ENCODE measurements at places on chromosomes 7 and 10.
A peak's percentile ranks its signal among the peaks of the same experiment; 100 is the strongest.

GRCh38 chr10:80454513-80455460 lies 677 bp downstream of the TSPAN14 start:
- DNase-seq: no peak

DNA sequence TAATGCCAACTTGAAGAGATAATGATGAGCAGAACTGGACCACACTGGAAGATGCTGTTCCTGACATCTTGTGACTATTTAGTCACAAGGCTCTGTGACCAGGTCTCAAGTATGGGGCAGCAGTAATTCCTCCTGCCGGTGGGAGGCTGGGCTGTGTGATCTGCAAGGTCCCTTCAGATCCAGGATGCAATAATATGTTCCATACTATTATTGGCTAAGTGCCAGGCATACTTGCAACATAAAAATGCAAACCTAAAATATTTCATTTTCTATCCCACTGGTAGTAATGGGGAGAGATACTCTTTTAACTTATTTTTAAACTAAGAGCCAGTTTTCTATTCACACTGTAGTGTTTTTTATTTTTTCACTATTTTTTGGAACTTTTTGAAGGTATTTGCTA lies 171.5 kb downstream of the CYP26A1 start:
- no peak for DNase-seq

DNA sequence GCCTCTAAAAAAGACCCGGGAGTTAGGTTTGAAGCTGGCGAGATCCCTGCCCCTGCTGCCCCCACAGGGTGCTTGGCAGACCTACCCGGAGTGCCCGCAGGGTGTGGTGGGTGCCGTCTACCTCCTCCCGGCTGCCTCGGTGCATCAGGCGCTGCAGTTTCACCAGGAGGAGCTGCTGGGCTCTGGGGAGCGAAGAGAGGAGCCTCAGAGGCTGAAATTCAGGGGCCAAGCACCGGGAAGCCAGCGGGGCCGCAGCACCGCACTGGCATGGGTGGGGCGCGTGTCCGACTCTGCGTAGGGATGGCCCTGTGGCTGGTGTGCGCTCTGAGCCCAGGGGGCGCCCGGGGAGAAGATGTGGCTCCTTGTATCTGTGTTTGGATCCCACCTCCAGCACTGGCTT lies 74.3 kb upstream of the GNA12 start:
- DNase-seq: no peak

DNA sequence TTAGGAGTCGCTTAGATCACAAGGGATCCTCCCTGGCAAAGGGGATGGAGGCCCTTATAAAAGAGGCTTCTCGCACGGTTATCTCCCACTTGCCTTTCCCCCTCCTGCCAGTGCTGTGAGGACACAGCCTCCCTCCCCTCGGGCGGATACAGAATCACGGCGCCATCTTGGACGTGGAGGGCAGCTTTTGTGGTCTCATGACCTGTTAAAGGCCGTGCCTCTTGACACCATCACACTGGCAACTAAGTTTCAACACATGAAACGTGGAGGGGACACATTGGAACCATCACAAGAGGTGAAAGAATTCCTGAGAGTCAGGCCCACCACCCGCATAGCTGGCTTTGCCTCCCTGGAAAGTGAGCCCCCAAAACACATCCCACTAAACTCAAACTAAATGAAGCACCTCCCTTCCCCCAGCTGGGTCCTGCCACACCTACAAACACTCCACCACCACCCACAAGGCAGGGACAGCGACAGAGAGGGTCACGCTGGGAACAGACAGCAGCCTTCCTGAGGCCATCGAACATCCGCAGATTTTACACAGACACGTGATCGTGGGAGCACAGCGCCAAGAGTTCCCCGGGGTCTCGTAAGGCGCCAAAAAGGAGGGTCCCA lies 110.6 kb downstream of the TCERG1L start:
- no peak for DNase-seq

DNA sequence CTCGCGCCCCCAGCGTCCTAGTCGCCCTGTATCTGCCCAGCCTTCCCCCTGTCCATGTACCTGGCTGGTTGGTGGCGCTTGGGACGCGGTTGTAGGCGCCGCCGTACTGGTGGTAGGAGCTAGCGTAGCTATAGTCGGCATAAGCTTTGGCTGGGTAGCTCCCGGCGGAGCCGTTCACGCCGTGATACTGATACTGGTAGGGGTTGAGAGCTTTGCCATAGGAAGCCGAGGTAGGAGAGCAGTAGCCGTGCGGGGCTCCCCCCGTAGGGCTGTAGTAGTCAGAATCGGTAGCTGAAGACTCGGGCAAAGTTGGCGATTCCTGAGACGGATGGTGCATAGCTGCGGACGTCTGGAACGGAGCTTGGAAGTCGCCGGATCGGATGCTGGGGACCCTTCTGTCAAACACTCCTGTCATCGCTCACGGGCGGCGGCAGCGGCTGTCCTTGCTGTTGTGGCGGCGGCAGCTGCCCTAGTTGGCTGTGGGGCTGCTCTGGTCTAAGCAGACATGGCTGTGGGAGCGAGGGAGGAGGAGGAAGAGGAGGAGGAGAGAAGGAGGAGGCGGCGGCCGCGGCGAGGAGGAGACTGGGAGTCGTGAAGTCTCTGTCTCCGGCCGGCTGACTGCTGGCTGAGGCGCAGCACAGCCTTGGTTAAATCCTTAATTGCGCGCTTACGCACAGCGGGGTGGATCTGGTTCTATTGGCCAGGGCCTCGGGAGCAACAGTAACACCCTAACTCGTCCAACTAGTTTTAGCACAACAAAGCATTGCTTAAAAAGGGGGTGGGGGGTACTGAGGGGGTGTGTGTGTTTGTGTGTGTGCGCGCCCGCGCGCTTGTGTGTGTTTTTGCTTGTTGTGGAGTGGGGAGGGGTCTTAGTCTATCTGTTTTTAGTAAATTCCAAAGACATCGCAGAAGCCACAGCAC lies at the start of gene DLX5:
DLX5 (minus strand) TSS at position 623 of the 921 bp plus-strand sequence; CDS start at position 415, 208 bp downstream.
- DNase-seq: peak; percentile 17

DNA sequence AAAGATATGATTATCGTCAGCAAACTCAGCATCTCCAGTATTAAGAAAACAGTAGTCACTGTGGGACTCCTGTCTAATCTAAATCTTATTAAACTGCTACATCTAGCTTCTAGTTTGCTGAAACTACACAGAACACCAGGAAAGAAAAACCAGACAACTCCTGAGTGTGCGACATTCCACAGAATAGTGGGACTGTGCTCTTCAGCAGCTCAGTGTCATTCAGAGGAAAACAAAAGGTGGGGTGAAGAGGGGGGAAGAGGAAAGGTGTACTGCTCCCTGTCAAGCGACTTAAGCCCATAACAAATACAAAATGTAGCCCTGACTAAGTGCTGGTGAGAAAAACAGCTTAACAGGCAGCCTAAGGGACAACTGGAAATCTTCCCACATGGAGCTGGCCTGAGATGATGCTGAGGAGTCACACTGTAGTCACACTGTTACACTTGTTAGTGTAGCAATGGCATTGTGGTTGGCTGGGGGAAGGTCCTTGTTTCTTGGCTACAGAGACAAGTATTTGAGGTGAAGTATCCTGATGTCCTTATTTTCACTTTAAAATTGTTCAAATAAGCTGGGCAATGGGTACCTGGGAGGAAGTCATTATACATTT lies 135.5 kb downstream of the USP6NL start:
- DNase-seq: no peak

DNA sequence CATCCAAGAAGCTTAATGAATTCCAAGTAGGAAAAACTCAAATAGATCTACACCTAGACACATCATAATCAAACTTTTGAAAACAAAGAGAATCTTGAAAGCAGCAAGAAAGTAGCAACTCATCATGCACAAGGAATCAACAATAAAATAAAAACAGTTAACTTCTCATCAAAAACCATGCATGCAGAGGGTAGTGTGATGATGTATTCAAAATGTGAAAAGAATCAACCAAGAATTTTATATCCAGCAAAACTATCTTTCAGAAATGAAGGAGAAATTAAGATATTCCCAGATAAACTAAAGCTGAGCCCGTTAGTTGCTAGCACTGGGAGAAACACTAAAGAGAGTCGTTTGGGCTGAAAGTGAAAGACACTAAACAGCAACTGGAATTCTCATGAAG lies 4.3 kb upstream of the PARP12 start:
- DNase-seq: no peak

- DNase-seq: no peak
Observed at GRCh38 chr7:5441840-5442503, 18.3 kb upstream of the TNRC18 start.

DNA sequence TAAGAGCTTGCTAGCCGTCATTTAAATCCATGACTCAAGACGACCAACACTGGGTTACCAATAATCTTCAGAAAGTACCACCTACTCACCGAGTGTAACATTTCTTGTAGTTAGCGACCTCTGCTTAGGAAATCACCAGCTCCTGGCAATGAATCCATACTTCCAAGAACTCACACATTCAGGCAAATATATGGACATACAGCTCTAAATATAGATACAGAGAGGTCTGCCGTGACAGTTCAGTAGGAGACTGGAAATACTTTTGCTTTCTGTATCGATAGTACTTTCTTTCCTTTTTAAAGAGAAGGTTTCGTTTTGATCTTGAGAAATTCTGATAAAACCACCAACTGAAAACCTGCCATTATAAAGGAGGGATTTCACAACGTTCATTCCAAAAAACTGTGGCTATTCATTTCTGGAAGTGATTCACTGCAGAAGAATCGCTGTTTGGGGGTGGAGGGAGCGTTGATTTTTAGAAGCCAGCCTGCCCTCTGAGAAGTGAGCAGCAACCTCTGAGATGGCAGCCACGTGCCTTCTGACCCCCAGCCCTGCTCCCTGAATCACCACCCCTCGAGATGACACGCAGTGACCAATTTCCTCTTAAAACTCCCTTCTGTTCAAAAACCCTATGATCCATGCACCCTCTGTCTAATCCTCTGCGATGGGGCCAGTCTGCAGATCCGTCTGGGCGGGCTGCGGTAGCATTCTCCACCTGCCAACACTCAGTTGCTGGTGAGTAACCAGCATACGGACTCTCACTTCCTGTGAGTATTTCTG lies 179.0 kb upstream of the KLF14 start:
- peak; percentile 100 for DNase-seq
